Cortex of kidney (tissue), 1 donor: ENCODE measurements at places on chromosomes 3 and 15.

- no peak for DNase-seq
Measured at GRCh38 chr3:195565716-195566115, 18.0 kb downstream of the APOD start.

DNA sequence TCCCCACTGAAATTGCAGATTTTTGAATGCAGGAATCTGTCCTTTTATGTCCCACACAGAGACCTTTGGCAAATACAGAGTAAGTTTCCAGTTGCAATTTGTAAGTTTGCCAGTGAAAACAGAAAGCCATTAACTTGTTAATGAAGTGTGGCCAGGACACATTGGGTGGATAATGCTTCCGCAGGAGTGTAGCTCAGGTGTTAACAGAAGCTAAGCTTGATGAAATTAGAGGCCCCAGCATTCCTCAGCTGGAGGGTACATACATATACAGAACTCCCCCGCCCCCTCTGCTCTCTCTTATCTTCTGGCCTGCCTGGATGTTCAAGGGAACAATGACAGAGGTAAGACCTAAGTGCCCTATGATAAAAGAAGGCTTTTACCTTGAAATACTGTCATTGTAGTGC is 8.1 kb upstream of the LRRC2 start:
- no peak for DNase-seq

DNA sequence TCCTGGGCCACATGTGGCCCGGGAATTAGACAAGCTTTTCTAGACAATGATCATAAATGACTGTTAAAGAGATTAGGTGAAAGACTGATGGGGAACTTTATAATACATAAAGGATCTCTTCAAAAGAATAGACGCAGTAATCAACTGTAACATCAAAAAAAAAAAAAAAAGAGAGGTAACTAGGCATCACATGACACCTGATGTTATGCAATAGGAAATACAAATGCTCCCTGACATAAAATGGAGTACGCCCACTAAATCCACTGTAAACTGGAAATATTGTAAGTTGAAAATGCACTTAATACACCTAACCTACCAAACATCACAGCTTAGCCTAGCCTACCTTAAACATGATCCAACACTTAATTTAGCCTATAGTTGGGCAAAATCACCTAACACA is 27.2 kb downstream of the GSK3B start:
- DNase-seq = no peak

DNA sequence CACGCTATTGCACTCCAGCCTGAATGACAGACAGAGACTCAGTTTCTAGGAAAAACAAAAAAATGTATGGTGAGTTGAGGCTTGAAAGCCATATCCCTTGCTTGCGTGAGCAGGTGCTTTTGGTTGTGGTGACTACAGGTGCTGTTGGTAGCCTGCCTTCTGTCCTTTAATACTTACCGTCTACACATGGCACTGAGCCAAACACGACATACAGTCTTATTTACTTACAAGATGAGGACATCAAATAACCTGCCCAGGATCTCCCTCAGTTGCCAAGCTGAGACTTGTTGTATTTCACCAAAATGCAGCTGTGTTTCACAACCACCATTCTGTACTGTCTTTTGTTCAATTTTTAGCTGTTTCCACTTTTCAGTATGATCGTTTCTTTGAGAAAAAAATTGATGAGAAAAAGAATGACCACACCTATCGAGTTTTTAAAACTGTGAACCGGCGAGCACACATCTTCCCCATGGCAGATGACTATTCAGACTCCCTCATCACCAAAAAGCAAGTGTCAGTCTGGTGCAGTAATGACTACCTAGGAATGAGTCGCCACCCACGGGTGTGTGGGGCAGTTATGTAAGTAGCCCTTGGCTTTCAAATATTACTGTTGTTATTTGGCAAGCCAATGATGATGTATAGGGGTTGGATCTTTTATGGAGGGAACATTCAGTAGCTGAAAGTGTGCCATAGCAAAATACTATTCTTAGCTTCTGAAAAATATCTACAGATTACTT is 6.5 kb downstream of the ALAS1 start:
- DNase-seq = no peak

DNA sequence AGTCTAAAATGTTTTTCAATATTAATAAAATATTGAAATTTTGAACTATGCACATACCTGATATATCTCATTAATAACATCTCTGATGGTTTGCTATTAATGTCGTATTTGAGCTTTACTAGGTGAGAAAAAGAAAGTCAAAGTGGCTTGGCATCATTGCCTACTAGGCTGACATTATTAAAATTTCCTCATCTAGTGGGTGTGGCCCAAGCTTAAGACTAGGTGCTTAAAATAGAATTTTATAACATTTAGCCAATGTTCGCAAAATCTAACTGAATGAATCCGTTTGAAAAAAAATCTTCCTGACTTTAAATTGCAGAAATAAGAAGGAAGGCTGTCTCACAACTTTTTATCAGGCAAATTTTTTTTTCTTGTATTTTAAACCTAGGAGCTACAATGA is 46.1 kb downstream of the ABI3BP start:
- DNase-seq = no peak

DNA sequence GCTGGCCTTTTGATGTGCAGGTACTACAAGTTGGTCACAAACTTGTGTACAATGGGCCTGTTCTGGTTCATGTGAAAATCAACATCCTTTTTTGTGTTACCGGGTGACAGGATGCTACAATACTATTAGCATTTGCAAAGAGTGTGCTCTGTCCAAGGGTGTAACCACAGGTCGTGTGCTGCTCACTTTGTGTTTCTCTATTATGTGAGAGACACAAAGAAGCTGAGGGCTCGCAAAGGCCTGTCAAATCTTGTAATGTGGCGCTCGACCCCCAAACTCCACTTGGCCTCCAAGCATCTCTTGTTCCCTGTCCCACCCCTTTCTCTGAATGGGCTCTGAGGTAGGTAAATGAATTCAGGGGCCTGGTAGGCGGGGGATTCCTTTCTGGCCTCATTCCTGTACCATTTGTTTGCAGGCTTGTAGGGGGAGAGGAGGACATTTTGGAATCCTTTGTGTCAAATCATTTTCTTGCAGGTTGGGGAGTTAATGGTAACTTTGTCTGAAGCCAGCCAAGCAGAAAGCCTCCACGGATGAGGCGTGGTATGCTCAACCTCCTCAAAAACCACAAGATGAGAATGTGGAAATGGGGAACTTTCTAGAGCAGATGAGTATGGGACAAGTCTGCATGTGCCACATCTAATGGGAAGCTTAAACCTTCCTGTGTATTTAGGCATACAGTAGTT is 109.1 kb downstream of the OPA1 start:
- no peak for DNase-seq

DNA sequence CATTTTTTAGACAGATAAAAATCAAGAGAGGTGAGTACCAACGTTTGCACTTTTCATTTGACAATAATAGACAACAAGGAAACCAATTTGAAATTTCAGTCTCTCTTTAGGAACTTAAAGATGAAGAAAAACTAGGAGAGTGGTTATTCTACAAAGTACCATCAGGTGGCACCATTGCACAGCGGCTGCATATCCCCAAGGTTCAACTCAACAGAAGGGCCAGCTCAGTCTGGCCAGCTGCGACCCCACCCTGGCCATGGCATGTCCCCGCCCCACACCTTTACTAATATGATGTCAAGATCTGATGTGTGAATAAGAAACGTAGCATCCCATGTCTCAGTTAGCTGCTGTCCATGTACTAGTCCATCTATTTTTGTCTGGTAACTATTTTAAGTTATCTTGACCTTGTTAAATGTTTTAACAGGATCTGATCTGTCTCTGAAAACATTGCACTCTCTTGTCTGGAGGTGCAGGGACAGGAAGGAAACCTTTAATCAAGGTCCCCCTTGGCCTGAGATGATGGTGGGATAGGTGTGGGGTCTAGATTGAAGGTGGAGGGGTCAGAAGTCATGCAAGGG is 35.5 kb upstream of the CGNL1 start:
- DNase-seq = no peak

- no peak for DNase-seq
Measured at GRCh38 chr3:13873818-13874217, 6.1 kb downstream of the WNT7A start.

DNA sequence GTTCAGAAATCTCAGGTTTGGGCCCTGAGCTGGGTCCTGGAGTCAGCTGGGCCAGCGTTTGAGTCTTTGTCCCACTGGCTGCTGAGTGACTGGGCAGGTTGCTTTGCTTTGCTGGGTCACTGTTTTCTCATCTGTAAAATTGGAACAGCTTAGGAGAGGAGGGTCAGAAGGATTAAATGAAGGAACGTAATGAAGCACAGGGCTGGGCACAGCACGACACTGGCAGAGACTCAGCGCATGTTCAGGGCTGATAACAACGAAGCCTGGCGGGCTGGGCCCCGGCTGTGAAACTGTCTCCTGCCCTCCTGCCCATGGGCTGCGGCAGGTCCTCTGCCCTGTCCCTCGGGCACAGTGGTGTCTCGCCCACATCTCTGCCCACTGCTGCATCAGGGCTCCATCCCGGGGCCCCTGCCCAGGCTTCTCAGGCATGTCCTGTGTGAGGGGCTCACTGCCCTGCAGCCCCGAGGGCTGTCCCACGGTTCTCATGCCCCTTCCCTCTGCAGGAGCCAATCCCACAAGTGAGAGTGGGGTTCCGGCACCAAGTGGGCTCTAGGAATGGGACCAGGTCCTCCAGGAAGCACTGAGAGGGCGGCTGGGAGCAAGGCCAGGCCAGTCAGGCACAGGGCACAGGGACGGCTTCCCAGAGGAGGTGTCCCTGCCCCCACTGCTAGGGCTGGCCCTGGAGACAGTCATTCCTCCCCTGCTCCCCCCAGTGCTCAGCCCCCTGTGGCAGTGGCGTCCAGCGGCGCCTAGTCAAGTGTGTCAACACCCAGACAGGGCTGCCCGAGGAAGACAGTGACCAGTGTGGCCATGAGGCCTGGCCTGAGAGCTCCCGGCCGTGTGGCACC is 88.0 kb downstream of the TBC1D2B start:
- DNase-seq = no peak

GRCh38 chr3:32869513-32870047 is 51.8 kb downstream of the TRIM71 start:
- no peak for DNase-seq

DNA sequence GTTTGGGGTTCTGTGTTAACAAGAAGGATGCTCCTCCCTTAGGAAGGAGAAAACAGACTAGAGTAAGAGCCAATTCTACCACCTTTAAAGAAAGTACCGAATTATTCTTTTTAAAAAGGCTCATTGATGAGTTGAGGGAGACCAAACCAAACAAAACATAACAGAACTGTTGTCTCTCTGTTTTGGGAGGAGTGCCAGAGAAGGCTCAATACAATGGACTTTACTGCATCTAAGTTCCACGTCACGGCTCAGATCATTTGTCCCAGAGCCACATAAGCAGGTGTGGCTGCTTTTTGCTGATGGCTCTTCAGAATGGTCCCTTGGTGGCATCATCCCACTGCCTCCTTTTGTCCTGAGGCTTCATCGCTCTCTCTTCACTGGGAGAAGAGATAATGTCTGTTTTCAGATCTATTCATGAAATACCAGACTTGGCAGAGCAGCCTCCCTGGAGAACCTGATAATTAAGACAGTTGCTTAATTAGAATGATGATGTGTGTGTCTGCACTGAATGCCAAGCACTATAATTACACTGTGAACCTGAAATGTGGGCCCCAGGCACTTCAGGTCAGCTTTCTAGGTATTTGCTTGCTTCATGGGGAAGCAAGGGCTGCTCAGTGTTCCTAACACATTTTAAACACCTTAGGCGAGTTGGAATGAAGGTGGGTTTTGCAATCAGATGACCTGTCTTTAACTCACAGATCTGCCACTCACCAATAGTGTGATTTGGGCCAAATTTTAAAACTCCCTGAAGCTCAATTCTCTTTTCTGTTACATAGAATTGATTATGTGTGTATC is 335.2 kb upstream of the MCTP2 start:
- DNase-seq = no peak
